Activated CD8-positive, alpha-beta T cell treated with anti-CD3 and anti-CD28 coated beads, Interleukin-2, amount 10 ng/mL, durations not matched to agents 7 days and 5 days (primary cell): ENCODE measurements at places on chromosomes 6 and 20. TPM values are rescaled to one million over a fixed set of nuclear protein-coding genes. Genes with fewer than 3 reads are reported as not detected.

GRCh38 chr20:44850272-44850671 is 35.2 kb upstream of the YWHAB start:
- DNase-seq: no peak

GRCh38 chr20:6697228-6697972 is 70.1 kb upstream of the BMP2 start:
- DNase-seq: no peak

GRCh38 chr6:142682985-142683384 is 262.0 kb downstream of the HIVEP2 start:
- DNase-seq: no peak

DNA sequence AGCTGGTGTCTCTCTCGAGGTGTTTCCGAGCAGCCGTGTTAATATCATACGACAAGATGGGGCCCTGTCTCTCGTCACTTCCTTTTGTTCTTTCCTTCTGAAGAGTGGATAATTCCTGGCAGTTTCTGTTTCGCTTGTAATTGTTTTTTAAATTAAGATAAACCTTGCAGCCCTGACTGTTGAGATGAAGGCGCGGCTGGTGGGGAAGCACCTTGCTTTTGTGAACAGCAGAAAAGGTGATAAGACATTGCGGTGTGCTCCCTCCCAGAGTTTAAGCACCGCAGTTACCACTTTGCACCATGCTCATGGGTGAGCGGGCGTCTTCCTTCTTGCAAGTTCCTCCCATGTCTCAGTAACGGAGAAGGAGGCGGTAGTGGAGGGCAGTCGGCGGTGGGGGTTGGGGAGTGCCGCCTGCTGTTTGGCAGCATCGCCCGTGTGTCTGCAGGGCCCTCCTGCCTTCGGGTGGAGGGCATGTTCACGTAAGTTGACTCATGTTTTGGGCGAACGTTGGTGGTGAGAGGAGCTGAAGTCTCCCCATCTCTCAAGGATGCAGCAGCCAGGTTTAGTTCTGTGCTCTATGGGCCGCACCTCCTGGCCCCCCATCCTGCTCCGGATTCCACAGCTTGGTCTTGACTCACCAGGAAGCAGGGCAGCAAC is 345.9 kb downstream of the TAF4 start:
- DNase-seq: peak; percentile 69

DNA sequence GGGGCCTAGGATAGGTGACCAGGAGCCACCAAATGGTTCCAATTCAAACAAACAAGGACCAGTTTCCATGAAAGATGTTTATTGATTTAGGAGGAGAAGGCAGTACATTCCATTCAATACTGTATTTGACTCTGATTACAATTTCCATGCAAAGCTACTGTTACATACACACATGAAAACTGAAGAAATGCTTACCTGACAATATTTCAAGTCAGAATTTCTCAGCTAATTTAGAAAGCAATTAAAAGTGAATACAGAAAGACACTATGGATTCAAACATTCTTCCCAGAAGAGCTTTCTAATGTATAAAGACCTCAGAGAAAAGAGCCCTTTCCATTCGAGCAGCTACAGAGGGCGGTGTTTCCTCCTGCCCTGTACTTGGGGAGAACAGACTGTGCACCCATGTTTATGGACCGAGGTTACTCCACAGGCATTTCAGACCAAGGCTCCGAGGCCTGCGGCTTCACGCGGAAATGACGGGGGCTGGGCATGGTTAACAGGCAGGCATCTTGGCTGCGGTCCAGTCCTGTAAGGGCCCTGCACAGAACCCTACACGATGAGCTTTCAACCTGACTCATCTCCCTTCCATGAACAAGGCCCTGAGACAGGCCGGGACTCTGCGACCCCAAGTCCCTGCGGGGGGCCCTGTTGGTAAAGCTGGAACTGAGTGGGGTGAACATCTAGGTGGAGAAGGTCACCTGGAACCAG is 25.7 kb upstream of the TCFL5 start:
- peak; percentile 53 for DNase-seq

DNA sequence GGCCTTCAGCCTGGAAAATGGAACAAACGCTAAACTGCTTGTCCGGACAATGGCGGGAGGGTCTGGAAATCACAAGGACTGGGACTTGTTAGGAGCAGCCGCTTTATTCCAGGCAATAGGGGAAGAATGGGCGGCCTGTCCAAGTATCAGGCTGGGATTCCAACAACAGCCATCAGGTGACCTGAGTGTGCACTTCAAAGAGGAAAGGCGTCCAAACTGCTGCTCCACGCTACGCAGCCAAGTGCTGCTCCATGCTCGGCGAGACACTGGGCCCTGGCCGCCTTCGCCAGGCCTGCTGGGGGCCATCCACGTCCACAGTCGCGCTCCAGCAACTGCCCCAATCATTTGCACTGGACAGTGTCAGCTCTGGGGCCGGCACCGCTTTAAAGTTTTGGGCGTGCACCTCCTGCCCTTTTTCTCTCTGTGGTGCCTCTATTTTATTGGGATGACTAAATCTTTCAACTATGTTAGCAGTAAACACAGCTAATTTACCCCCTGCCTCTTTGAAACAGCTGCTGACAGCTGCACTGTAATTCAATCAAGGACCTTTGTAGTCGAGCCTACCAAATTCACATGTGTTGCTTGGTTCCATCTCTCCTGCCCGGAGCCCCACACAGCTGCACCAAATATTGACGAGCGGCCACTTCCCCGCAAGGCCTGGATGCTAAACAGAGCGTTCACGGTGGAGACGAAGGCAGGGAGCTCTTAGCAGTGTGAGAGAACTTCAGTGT is 98.3 kb downstream of the BMP7 start:
- no peak for DNase-seq

GRCh38 chr20:11302436-11302835 is 615.3 kb upstream of the BTBD3 start:
- DNase-seq: no peak

DNA sequence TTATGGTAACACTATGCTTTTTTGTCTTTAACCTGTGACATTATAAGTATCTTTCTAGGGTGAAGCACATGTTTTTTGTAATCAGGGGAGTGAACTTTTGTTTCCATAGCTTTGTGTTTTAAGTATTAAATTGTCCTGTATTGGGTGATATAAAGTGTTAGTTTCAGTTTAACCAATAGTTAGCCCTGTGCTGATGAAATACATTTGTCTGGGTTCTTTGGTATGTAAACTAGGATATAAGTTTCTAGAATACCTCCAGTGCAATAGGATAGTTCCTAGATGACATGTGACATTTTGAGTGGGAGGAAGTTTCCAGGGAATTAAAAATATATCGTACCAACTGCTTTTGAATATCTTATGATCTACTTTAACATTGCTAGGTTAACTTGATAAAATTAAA is 611.0 kb upstream of the MARCKS start:
- no peak for DNase-seq

GRCh38 chr6:132219901-132220300 is 181.4 kb downstream of the MOXD1 start:
- DNase-seq: no peak

The TSPO2 gene
- total RNA-seq: not detected

The TNNC2 gene
- not detected for total RNA-seq

The MLN gene
- total RNA-seq: not detected

The FAM210B gene
- 5.4 TPM for total RNA-seq

The IGF2R gene
- total RNA-seq: 59.8 TPM

The WFDC2 gene
- not detected for total RNA-seq

The SGK2 gene
- total RNA-seq: not detected
